ENCODE measurements at places on chromosomes 7 and 10.

DNA sequence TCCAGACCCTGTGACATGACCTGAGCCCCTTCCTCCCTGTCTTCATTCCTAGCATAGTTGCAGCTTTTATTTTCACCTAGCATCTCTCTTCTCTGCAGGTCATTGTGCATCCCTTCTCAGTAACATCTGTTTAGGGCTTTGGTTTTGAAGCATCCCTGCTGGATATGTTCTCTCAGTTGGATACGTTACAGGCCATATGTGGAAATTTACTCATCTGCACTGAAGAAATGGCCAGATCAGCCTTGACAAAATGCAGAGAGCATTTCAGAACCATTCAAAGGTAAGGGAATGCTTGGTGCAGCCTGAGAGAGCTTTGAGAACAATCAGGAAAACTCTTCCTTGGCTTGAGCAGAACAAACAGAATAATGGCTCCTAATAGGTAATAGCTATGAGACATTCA is 647.0 kb downstream of the KCNMA1 start:
- DNase-seq, result no peak

DNA sequence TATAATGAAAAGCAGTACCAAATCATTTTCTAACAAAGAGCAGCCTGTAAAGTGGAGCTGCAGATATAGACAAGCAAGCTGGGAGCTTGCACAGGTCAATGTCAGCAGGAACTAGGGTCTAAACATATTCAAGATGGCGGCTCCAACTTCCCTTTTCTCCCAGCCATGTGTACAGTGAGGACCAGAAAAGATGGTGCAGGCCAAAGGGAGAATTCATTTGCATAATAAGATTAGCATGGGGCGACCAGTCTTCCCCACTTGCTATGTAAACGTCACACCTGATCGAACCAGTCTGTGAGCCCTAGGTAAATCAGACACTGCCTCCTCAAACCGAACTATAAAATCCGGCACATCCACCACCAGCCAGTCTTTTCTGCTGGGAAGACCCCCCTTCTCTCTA is 4.4 kb upstream of the RAPGEF5 start:
- DNase-seq, result no peak

- DNase-seq, result peak; percentile 93
Observed at GRCh38 chr7:147804032-147804431, 786.5 kb upstream of the C7orf33 start.

GRCh38 chr7:116443646-116444045 is 55.9 kb upstream of the CAV2 start:
- no peak for DNase-seq

- DNase-seq, result no peak
Observed at GRCh38 chr7:47689558-47689957, 107.6 kb upstream of the TNS3 start.

GRCh38 chr10:5546891-5547680 is 22.3 kb downstream of the CALML3 start:
- DNase-seq, result no peak

DNA sequence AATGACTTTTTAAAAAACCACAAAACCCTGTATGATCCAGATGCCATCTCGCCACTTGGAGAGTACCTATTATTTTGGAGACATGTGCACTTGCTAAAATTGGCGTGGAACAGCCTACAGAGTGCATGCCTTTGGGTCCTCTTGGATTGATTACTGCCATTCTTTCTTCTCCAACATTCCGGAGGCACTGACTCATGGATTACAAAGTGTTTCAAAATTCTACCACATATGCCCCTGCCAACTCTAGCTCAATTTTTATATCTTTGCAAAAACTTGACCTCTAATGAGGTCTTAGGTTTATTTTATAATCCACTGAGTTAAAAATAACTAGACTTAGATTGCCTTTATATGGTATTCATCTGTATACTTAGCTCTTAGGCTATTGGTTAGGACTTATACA is 55.8 kb upstream of the KIF5B start:
- no peak for DNase-seq

DNA sequence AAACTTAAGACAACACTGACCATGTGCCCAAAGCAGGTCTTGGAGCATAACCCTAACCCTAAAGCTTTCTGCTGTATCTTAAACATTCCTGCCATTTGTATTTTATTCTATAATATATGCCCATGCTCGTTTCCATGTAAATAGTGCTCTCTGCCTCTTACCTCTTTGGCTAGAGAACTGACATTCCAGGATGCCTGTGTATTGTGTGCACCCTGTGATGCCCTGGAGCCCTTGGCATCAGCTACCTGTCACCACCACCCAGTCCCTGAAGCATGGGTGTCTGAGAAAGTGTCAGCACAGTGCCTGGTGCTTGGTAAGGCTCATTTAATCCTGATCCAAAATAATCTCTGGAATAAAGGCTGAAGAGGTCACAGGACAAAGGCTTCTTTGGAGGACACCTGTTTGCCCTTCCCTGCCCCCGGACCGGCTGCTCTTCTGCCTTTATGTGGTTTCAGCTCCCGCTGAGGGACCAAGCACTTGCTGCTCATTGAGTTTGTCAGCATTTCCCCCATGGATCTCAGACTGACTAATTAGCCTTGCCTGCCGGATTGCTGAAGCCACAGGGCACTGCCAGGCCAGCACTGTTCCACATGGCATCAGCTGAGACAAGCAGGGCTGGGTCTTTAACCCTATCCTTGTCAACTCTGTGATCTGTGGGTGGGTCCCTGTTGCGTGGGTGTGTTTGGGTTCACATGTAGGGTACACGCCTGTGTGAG is 139.1 kb upstream of the SORCS3 start:
- no peak for DNase-seq

GRCh38 chr10:114420811-114421485 is 16.6 kb upstream of the AFAP1L2 start:
- DNase-seq, result no peak

- DNase-seq, result peak; percentile 95
Observed at GRCh38 chr7:85602196-85602595, 415.3 kb upstream of the SEMA3D start.

DNA sequence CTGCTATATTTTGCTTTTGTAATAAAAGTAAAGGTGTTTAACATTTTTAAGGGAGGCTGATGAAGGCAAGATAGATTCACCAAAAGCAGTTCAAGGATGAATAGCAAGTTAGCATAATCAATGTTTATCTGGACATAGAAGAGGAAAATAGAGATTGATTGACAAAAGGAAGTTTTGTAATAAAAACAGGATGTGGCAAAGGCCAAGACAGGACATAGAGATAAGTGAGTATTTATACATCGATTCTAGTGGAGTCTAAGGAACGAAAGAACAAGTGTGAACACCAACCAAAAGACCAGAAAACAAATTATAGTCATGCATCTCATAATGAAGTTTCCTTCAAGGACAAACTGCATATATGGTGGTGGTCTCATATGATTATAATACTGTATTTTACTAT is 123.8 kb downstream of the CCDC71L start:
- no peak for DNase-seq

- DNase-seq, result no peak
Observed at GRCh38 chr10:11276449-11276990, 258.8 kb downstream of the CELF2 start.

DNA sequence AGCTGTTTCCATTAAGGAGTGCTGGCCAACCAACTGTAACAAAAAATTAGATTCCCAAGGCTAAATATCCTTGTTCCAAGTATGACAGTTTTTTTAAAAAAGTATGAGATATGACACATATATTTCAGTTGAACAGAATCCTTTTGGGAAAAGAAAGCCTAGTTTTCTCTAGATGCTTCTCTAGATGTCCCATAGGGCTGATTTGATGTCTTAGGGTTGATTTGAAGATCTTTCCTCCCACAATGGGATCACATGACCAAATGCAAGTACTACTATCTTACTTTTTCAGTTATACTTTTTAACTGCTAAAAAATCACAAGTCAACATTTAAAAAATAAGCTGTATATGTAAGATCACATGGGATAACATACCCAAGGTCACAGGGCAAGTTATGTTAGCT is 3.7 kb downstream of the NAMPT start:
- no peak for DNase-seq

- DNase-seq, result no peak
Observed at GRCh38 chr7:34277016-34277802, 371.9 kb downstream of the BMPER start.

GRCh38 chr10:79244841-79245504 is 102.3 kb upstream of the PPIF start:
- DNase-seq, result no peak

- DNase-seq, result no peak
Observed at GRCh38 chr7:30787486-30787885, 16.3 kb downstream of the MINDY4 start.

DNA sequence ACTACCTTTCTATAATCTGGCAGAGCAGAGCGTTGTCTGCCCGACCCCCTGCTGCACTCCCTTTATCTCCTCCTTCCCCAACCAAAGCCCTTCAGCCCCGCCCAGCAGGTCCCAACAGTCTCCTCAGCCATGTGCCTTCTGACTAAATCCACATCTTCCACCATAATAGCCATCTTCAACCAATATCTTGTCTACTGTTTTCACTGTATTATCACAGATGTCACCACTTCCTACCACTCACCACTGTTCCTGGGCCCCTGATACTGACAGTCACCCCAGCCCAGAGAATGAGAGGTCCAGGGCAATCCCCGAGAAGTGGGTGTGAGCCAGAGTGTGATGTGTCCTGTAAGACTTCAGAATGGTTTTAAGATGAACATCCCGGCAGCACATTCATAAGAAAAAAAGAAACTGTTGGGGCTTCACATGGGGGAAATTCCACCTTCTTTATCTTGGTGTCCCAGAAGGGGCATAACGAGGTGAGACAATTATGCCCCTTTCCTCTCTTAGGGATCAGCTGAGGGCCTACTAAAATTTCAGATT is 25.3 kb downstream of the CCDC6 start:
- DNase-seq, result no peak

DNA sequence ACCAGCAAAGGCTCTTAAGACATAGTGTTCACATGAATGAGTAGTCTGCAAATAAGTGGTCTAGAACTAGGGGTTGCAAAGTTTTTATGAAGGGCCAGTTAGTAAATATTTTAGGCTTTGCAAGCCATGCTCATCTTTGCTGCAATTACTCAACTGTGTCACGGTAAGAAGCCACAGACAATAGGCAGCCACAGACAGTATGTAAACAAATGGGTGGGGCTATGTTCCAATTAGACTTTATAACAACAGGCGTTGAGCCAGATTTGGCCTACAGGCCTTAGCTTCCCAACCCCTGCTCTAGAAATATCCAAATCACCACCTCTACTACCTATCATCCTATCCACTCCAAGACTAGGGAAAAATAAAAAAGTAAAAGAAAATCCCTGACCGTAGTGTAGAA is 9.2 kb downstream of the IKZF5 start:
- DNase-seq, result no peak

- DNase-seq, result no peak
Observed at GRCh38 chr10:124197371-124198124, 104.2 kb upstream of the CHST15 start.

- no peak for DNase-seq
Observed at GRCh38 chr10:45279682-45280081, 35.7 kb downstream of the OR13A1 start.

DNA sequence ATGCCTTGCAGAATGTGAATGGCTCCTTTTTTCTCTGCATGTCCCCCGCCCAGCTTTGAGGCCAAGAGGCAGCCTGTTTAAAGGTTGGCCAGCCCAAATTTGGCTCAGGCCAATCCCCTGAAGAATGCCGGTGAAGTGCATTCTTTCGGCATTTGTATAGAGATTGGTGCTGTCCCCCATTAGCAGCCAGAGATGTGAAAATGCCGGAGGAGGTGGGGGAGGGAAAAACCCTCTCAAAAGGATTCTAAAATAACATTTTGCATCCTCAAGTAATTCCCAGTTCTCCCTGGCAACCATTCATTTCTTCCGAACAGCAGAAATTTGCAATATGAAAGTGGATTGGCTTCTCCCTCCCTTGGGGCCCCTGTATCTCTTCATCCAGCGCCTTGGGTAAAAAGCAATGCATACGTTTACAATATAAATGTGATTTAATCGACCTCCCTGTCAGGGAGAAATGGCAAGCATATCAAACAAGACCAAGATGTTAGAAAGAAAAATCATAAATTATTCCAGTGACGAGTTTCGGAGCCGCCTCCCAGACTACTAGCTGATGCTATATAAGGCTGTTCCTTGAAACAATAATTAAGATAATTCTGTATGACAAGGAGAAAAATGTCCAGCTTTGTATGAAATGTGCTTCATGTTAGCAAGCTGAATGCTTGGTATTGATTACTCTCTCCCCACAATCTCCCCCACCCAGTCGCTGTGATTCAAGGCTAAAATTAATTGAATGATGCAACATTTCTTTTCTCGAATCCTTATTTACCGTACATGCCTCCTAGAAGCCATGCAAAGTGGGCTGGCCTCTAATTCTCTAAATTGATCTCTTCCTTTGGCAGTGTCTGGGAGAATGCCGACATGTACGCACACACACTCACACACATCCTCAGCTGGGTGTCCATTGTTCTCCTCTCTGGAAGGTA is 323.7 kb downstream of the RPS24 start:
- no peak for DNase-seq

DNA sequence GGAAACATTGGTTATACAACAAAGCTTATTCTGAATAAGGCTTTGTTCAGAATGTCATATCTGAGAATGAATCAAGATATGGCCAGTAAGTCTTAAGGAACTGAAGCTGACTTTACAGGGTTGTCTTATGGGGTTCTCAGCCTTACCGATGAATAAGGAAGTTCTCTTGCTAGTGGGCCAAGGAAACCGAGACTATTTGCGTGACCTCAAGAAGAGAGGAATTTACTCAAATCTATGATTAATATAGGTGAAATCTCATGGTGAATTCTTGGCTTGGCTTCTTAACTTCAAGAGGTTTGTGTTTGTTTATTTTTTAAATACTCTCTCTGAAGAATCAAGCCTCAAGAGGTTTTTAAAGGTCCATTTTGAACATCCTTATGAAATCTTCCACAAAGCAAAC is 4.7 kb upstream of the MRLN start:
- no peak for DNase-seq

DNA sequence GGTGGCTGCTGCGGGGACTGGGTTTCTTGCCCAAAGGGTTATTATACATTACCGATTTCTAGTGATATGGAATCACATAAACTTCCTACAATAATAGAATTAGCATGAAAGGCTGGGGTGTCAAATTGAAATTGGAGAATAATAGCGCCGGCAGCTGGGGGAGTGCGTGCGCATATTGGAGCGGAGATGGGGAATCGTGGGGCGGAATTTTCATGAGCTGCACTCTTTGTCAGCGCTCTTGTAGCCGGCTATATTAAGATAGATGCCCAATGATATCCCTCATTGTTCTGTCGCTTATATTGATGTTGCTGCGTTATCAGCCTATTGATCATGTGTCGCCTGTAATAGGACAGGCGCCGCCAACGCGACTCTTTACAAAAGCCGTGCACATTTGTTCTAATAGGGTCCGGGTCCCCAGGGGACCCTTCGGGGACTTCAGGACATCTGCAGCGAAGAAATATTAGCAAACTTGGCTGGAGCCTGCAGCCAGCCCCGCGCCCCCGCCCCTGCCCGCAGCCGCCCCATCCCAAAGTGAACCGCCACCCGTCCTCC is 5.1 kb downstream of the UNCX start:
- DNase-seq, result no peak
